ENCODE measurements at places on chromosomes 5 and 9. TPM values are rescaled to one million over a fixed set of nuclear protein-coding genes. Genes with fewer than 3 reads are reported as not detected.
A peak's percentile ranks its signal among the peaks of the same experiment; 100 is the strongest.

DNA sequence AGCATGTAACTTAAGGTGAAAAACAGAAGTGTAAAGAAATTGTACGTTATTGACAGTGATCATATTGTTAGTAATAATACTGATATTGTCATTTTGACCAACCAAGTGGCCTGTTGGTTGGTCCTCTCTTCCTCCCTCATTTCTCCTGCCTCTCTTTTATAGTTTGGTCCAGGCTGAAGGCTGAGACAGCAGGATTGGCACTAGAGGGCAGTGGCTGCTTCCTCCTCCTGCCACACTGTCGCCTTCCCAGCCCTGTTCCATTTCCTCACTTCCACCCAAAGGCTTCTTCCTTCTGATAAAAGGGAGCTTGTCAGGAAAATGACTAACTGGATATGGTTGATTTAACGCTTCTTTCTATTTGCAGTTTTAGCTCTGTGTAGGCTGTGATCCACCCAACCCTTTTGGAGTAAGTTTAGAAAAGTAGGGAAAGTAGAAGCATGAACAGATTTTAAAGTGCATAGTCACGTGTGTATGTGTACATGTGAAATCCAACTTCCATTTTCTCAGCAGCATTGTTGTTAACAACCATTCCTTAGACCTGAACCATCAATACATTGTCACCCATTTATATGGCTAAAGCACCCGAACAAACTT is 35.6 kb downstream of the PTCD2 start:
- peak; percentile 13 for DNase-seq

GRCh38 chr5:17269201-17269600 is 51.8 kb downstream of the BASP1 start:
- no peak for DNase-seq

DNA sequence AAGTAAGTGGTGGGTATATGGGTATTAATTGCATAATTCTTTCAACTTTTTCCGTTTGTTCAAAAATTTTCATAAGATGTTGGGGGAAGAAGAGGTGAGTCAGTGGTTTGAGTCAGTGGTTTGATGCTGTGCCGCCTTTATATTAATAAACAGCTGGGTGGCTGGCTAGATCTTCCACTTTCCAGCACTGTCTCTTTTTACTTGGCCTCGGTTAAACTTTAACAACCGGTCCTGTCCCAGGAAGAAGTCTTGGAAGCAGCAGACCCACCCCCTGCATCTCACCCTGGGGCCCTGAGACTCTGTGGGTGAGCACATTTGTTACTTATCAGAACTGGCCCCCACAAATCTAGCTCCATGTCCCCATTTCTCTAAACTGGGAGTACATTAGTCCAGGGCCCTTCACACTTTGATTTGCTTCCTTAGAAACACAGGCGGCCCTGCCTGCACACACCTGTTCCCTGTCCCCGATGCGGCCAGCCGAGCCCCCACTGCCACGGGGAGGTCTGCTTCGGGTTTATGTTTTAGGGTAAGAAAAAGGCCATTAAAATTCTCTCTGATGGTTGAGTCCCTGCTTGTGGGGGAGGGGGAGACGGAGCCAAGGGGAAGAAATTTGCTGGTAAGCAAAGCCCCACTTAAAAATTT is 90.7 kb downstream of the PTCH1 start:
- peak; percentile 41 for DNase-seq

- DNase-seq, result no peak
Observed at GRCh38 chr9:123589361-123590239, 233.6 kb downstream of the CRB2 start.

The IL3 gene
- not detected for polyA plus RNA-seq
